ENCODE measurements at places on chromosomes 3 and 15.

DNA sequence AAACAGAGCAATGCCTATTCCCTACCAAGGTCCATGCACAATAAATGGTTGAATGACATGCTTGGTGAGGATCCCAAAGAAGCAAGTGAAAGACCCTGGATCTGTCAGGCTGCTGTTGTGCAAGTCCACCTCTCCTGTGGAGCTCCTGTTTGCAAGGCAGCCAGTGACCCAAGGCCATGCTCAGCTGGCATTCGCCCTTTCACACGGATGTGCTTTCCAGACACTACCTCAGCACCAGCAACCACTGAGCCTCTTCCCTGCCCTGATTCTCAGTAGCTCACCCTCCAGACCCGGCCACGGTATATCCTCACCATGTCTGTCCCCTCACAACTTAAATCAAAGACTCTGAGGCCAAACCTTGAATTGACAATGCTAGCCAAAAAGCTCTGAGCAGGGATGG is 23.3 kb downstream of the WWTR1 start:
- no peak for DNase-seq

DNA sequence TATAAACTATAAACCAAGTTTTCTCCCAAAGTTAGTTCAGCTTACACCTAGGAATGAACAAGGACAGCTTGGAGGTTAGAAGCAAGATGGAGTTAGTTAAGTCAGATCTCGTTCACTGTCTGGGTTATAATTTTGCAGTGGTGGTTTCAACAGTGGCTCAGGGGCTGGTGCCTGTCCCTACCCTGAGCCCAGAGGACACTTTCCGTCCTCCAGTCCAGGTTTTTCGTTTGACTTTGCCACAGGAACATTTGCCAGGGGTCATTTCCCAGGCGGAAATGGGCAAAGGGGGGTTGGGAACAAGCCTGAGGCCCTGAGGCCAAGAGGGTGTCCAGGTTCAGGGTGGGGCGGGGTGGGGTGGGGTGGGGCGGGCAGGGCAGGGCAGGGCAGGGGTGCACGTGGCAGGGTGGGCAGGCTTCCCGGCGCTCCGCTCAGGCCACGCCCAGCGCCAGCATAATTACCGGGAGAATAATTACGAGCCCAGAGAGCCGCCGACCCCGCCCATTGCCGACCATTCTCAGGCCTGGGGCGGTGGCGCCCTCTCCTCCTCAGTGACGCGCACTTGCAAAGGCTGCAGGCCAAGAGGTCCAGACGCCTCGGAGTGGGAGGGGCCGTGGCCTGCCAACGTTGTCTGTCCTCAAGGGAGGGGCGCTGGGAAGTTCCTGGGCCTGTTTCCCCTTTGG is 70.4 kb downstream of the KLF13 start:
- peak; percentile 97 for DNase-seq

GRCh38 chr3:65776494-65776893 is 262.2 kb downstream of the MAGI1 start:
- DNase-seq = no peak

DNA sequence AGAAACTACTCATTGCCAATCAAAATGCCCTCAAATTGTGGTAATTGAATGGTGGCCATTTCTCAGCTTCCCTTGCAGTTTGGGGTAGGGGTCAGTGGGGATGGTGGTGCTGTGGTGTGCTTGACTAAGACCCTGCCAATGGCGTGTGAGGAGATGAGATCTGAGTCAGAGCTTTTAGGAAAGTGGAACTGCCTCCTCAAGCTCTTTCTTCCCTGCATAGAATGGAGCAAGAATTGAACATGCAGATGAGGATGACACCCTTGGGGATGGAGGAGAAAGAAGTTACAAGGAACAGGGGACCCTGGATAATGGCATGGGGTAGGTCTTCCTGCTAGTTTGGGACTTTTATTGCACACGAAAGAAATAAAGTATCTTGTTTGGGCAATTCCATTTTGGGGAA is 188.0 kb downstream of the PEX5L start:
- DNase-seq = no peak

DNA sequence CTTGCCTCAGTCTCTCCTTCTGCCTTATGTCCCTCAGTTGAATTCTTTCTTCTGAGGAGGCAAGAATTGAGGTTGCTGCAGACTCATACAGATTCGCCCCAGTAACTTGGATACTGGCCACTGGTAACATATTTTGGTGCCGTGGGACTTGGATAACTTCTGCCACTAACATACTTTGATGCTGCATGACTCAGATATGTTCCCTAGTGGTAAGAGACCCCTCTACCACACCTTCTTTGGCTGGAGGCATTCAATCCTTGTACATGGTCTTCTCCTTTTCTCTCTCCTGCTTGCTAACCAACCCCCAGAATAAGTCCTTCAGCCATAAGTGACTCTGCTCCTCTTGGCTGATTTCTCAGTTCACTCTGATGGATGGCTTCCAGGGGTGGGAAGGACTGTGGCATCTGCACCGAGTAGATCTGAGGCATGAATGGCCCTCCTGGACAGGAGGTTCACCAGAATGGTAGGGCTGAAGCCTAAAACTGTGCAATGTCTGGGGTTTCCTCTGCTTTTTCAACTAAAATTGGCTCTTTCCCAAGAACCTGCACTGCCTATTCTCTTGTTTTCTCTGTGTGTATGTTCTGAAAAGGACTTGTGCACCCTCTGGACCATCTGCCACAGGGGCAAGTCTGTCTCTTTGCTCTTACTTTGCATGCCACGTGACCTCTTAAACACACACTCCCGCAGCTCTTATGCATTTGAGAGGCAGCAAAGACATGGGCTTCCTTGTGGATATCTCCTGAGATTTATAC is 55.5 kb upstream of the FSTL1 start:
- no peak for DNase-seq

Data from SK-N-DZ (cell line).